ENCODE measurements at places on chromosomes 11 and 22.
A peak's percentile ranks its signal among the peaks of the same experiment; 100 is the strongest.

- DNase-seq, result peak; percentile 23
Observed at GRCh38 chr11:2089536-2090165, 49.5 kb downstream of the IGF2 start.

- DNase-seq, result no peak
Observed at GRCh38 chr11:75938543-75938942, 123.5 kb downstream of the UVRAG start.

DNA sequence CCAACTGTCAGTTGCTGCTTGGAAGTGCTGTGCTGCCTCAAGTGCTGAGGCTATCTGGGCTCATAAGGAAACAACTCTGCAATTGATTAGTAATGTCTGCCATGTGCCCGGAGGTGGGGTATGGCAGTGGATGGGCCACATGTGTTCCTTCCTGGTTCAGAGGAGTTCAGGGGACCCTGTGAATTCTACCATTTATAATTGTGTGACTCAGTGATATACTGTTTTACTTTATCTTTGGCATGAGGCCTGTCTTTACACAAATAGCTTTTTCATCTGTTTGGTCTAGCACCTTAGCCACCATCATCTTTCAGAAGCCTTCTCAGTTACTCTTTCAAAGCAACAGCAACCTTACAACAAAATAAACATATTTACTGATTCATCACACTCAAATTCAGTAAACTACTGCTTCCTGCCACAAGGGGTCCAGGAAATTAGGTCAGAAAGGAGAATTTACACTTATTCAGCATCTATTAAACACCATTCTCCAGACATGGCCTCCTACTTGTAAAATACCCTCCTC is 20.9 kb downstream of the DKK3 start:
- DNase-seq, result no peak

DNA sequence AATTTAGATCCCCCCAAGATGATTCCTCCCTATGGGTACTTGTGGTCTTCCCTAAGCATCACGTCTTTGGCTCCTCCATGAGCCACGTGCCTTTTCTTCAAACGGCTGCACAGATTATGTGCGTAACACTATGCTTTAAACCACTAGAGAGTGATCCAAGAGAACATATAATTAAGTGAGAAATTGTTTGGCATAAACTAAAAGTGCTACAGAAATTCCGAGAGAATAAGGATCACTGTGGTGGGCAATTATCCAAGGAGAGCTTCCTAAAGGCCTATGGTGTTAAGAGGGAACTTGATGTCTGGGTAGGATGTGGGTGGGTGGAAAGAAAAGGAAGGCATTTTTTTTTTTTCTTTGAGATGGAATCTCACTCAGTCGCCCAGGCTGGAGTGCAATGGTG is 110.9 kb downstream of the MAML2 start:
- DNase-seq, result no peak

- DNase-seq, result no peak
Observed at GRCh38 chr11:596374-596773, 19.4 kb downstream of the IRF7 start.

DNA sequence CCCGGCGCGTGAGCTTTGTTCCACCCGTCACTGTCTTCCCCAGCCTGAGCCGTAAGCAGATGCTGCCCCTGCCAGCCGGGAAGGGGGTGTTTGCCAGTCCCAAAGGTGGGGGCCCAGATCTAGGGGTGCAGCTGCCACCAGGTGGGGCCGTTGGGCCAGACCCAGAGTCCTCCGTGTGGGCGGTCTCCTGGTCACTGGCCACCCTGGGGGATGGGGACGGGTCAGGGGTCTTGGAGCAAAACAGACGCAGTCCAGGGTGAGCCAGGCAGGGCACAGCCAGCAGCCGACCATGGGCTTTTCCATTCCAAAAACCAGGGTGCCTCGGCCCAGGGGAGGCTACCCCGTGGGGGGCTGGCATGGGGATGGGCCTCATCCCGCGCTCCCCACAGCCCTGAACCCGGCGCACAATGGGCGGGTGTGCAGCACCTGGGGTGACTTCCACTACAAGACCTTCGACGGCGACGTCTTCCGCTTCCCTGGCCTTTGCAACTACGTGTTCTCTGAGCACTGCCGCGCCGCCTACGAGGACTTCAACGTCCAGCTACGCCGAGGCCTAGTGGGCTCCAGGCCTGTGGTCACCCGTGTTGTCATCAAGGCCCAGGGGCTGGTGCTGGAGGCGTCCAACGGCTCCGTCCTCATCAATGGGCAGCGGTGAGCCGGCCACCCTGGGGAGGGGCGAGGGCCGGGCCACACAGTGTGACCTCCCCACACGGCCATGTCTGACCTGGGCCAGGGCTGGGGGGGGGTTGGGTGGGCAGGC is 3.5 kb downstream of the MUC5B start:
- DNase-seq, result no peak

- no peak for DNase-seq
Observed at GRCh38 chr11:126739499-126740145, 260.9 kb downstream of the KIRREL3 start.

DNA sequence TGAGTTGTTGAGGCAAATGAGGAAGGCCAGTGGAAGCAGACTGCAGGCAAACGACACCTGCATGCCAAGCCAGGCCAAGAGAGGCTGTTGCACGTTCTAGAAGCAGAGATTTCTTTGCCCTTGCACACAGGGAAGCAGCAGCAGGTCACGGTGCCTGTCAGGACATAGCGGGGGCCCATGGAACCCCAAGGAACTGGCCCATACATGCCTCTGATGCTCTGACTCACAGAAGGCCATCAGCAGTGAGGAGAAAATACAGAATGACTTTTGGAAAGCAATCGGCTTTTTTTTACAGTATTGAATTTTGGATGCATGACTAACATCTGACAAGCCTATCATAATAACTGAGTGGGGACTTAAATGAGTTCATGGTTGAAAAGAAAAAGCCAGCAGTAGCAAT is 123.9 kb downstream of the MPPED1 start:
- DNase-seq, result no peak

- no peak for DNase-seq
Observed at GRCh38 chr11:120126620-120127019, 11.3 kb downstream of the TRIM29 start.

DNA sequence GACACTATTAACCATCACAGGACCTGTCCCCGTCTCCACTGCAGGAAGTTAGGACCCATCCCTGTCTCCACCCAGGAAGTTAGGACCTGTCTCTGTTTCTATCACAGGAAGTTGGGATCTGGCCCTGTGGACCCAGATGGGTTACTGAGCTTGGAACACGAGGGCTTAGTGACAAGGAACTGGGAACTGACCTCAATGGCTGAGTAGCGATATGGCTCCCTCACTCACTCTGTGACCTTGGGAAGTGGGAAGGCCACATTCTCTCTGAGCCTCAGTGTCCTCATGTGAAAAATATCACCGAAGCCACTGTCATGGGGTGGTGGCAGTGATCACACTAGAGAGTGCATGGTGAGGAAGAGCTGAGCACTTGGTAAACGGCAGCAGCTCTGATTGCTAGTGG is 59.4 kb downstream of the FBLN1 start:
- no peak for DNase-seq

DNA sequence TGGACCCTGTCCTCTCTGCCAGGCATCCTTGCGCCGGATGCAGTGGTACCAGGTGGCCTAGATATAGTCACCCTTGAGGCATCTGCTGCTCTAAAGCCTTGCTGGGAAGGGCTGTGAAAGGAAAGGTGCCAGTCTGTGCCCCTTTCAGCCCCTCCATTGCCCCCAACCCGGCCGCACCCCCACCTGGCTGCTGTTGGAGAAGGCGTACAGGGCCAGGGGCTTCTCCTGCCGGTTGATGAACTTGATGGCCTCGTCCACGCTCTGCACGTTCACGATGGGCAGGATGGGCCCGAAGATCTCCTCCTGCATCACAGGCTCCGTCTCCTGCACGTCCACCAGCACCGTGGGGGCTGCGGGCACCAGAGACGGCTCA is 10.2 kb downstream of the ALDH3B2 start:
- DNase-seq, result no peak

GRCh38 chr22:25100402-25100801 is 99.3 kb upstream of the CRYBB3 start:
- no peak for DNase-seq

- no peak for DNase-seq
Observed at GRCh38 chr11:3006505-3007260, 14.6 kb upstream of the NAP1L4 start.

GRCh38 chr11:2899080-2899783 is 13.7 kb upstream of the CDKN1C start:
- no peak for DNase-seq

- no peak for DNase-seq
Observed at GRCh38 chr22:19604711-19605268, 80.6 kb upstream of the CLDN5 start.

GRCh38 chr11:63942803-63943202 is 4.0 kb downstream of the NAA40 start:
- DNase-seq, result no peak

- no peak for DNase-seq
Observed at GRCh38 chr22:19396561-19396933, 35.0 kb downstream of the HIRA start.

DNA sequence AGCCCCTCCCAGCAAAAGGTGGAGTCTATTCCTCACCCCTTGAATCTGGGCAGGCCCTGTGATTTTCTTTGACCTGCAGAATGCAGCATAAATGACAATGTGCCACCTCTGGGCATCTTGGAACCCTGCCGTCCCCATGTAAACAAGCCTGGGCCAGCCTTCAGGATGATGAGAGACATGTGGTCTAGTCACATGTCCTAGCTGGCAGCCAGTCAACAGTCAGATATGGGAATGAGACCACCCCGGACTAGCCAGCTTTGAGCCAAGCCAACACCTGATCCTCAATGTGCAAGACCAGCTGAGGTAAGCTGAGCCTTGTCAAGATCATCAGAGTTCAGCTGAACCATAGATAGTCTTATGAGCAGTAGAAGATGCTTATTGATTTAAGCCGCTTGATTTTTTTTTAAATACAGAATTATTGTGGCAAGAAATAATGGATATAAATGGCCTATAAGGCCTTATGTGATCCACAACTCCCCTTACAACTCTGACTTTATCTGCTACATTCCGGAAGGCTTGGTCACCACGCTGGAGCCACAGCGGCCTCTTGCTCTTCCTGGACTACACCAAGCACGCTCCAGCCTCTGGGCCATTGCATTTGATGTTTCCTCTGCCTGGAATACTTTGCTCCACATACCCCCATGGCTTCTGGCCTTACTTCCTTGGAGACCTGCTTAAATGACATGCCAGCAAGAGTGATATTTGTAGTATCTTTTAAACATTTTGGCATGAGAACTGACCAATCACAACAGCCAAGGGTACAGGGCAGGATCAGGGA is 225.9 kb upstream of the SESN3 start:
- DNase-seq, result no peak

DNA sequence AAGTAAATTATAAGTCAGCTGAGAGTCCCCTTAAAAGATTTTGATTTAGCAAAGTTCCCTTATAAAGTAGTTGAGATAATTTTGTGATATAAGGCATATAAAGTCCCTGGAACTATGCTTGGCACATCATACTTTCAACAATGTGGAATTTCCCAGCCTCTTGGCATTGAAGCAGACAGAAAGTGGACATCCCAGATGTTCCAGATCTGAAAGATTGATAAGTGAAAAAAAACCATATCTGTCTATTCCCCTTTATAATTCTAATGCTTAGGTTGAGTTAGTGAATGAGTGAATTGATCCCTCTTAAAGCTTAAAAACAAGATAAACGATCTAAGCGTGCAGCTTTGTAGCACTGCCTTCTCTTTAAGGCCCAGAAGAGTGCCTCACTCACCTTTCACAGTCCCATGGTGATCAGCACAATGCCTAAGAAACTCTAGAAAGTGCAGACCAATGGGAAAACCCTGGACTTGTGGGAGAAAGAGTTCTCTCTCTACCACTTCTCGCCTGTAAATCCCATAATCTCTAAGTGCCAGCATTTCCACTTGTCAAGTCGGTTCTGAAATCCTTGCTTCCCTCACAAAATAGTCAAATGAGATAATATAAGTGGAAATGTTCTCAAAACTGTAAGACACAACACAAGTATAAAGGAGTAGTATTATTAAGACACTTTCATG is 17.8 kb downstream of the FIBIN start:
- no peak for DNase-seq

DNA sequence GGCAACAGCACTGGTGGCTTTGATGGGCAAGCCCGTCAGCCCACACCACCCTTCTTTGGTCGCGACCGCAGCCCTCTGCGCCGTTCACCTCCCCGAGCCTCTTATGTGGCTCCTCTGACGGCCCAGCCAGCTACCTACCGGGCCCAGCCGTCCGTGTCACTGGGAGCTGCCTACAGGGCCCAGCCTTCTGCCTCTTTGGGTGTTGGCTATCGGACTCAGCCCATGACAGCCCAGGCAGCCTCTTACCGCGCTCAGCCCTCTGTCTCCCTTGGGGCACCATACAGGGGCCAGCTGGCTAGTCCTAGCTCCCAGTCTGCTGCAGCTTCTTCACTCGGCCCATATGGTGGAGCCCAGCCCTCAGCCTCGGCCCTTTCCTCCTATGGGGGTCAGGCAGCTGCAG is 8.0 kb downstream of the RBM14 start:
- no peak for DNase-seq

- no peak for DNase-seq
Observed at GRCh38 chr11:114354076-114354475, 46.2 kb downstream of the C11orf71 start.

- DNase-seq, result no peak
Observed at GRCh38 chr11:45233804-45234170, 52.4 kb downstream of the SYT13 start.

DNA sequence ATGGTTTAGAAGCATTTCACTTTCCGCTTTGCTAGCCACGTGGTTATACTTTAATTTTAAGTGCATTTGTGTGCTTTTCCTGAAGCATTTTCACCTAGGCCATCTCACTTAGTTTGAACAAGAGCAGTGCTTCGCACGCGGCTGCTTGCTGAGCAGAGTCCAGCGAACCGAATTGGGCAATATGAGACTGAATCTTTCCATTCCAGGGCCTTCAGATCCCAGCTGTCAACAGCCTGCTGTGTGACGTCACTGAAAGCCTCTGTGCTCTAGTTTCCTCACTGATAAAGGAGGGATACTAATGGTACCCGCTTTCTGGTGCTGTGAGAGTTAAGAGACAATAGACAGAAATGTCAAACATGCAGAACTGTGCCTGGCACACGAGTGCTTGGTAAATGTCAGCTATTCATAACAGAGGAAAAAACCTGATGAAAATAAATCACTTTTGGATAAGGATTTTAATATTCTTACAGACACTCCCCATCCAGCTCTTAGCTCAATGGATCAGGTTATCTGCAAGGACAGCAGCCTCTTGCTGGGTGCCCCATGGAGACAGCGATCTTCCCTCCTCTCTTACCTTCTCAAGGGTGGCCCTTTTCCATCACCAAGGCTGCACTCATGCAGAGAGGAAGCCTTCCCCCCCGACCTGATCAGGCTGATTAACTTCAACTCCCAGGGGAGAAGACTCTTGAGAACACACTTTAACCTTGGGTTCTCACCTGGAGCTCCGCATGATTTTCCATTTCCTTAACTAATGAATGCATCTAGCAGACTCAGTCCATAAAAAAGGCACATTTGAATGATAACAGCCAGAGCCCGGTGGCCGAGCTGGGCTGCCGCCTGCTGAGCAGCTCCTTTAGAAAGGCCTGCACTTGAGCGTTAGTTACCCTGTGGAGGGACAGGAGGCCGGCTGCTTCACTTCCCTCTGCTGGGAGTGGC is 3.5 kb upstream of the GLB1L3 start:
- DNase-seq, result no peak
